Placental pericyte (primary cell): ENCODE measurements at places on chromosomes 5 and 9. TPM values are rescaled to one million over a fixed set of nuclear protein-coding genes. Genes with fewer than 3 reads are reported as not detected.

Gene TXNDC8
- not detected in 2 replicates for total RNA-seq

Gene NIPBL
- 22.3 and 30.8 TPM in 2 replicates for total RNA-seq

Gene KCNV2
- not detected in 2 replicates for total RNA-seq

Gene ANKRD34B
- not detected in 2 replicates for total RNA-seq

Gene MORN5
- total RNA-seq = 0.29 TPM in 1 of 2 replicates, not detected in the other

Gene GPRIN1
- 1.8 and 11.9 TPM in 2 replicates for total RNA-seq

Gene MOB3B
- total RNA-seq = 0.44 and 0.57 TPM in 2 replicates

Gene PCDHAC1
- total RNA-seq = under 0.01 TPM in 1 of 2 replicates, not detected in the other

Gene CFAP157
- not detected in 2 replicates for total RNA-seq

Gene NR4A3
- total RNA-seq = 0.22 and 0.43 TPM in 2 replicates
